Fibroblast of skin of right quadriceps (primary cell): ENCODE measurements at places on chromosomes 4 and X.

GRCh38 chrX:123976706-123977316, 15.3 kb downstream of the STAG2 start:
- DNase-seq: peak; percentile 38

- DNase-seq: no peak
Measured at GRCh38 chrX:134886002-134886596, 104.7 kb upstream of the SMIM10 start.

GRCh38 chr4:17058916-17059741, 160.7 kb upstream of the LDB2 start:
- DNase-seq: peak; percentile 81

GRCh38 chrX:10794203-10794630, 173.8 kb upstream of the MID1 start:
- DNase-seq: no peak

DNA sequence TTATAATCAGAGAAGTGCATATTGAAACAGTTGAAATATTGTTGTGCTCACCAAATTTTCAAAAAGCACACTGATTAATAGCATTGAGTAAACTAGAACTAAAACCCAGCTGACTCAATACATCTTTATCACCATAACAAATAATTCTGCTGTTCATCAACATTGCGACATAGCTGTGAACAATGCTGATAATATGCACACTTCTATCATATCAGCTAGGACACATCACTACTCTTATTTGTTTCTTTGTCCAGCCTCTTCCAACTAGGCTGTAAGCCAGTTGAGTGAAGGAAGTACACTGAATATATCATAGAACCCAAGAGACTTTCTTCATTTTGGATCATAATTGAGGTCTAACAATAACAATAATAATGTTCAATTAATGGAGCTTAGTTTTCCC, 349.7 kb downstream of the IQCM start:
- DNase-seq: no peak

- DNase-seq: peak; percentile 43
Measured at GRCh38 chr4:155552180-155552579, 114.5 kb upstream of the GUCY1A1 start.

DNA sequence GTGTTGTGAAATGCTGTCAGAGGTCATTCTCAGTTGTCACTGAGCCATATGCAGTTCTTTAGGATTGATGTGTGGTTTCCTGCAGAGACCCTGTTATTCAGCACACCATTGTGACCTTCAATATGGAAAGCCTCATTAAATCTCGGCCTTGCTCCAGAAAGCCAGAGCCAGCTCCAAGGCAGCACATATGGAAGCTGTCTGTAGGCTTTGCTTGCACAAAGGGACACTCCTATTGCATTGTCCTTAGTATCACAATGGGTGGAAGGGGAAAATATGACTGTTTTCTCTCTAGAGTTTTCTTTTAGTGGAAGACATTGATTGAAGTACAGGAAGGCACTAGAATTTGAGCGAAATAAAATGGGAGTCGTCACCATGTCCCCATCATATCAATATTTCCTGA, 179.0 kb downstream of the CEP135 start:
- DNase-seq: peak; percentile 15

GRCh38 chrX:72297953-72298730, 7.6 kb downstream of the CITED1 start:
- no peak for DNase-seq

DNA sequence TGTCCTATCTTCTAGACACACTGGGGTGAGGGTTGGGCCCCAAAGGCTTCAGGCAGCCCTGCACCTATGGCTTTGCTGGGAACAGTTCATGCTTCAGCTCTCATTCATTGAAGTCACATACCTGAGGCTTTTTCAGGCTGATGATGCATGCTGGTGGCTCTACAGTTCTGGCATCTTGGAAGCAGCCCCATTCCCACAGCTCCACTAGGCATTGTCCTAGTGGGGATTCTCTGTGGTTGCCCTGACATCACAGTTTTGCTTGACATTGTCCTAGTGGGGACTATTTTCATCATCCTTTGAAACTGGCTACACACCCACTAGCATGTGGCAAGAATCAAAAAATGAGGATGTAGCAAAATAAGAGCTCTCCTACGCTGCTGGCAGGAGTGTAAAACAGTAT, 37.7 kb upstream of the C4orf17 start:
- no peak for DNase-seq

- no peak for DNase-seq
Measured at GRCh38 chr4:19913650-19914049, 338.1 kb upstream of the SLIT2 start.

DNA sequence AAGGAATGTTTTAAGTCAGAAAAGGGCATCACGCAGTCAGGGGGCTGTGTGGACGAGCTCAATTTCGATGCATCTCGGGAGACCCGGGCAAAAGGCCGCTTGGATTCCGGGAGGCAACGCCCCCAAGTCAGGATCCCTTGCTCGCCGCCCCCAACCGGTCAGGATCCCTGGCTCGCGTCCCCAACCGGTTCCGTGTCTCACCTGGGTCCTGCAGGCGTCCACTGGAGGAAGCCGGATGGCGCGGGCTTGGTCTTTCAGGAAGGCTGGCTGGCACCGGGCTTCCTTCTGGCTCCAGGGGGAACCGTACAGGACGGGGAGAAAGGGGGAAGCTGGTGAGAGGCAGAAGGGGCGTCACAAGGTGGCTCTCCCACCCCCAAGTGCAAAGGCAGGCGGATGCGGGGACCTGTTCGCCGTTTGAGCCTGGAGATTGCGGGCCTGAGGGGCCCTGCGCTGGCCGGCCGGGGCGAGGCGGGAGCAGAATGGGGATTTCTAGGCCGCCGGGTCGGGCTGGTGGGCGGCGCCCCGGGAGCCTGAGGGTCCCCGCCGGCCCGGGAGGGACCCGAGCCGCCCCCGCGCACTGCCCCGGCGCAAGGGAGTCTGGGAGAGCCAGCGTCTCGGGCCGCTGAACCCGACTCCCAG, 84.7 kb downstream of the HPRT1 start:
- DNase-seq: peak; percentile 45

DNA sequence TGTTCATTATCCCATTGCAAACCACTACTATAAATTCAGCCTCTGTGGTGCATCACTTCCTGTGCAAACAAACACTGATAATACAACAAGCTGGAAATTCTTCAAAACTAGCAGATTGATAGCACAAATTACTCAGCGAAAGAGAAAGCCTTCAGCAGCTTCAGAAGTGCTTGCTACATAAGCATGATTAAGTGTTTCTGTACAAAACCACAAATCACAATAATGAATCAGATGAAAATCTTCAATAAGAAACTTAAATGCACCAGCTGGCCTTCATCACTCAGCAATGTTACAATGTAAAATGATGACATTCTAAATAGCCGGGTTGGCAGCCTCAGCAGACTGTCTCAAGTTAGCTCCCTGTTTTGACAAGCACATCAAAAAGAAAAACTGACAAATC, 262.2 kb downstream of the SPOCK3 start:
- peak; percentile 37 for DNase-seq

DNA sequence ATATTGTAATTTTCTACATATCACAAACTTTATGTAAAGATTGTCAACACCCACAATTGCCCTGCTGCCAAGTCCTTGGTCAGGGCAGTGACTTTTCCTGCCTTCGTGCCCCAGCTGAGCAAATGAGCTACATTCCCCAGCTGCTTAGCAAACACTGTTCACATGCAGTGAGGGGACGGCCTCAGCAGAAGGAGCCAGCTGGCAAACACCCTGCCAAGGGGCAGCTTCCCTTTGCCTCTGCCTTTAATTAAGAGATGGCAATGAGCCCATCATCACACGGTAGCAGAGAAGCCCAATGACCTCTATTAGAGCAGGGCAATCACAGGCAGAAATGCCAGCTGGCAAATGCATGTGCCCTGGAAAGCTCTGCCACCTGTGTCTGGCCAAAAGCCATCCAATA, 253.4 kb downstream of the EPHA5 start:
- peak; percentile 3 for DNase-seq

- DNase-seq: no peak
Measured at GRCh38 chr4:96936886-96937285, 1097.0 kb downstream of the PDHA2 start.

GRCh38 chrX:46040001-46040400, 505.2 kb downstream of the ZNF674 start:
- no peak for DNase-seq

DNA sequence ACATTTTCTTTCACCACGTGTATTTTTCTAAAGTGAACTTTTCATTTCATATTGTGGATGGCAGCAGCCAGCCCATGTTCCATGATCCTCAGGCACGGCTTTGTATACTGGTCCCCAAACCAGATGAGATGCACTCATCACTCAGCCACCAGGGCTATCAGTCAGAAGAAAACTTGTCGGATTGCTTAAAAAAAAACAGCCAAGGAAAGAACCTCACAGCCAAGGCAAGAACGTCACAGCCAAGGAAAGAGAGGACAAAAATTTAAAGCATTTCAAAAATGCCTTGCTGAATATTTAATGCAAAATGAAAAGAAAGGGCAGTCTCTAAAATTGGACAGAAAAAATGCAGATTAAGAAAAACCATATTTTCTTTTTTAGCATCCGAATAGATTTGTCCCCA, 333.3 kb downstream of the PDGFC start:
- DNase-seq: peak; percentile 66

DNA sequence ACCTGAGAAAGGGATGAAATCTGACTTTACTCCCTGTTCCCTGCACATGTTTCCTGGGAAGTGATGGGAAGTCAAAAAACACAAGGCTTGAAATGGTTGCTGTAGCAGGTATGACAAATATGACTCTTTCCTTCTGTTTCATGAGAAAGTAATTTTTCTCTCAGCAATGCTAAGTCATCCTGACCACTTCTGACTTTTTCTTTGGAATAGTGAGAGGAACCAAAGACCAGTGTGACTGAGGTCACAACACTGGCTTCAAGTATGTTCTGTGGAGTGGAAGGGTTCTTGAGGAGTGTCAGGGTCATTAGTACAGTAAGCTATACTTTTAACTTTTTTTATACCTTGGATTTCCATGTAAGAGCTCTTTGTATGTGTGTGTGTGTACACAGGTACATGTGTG, 225.3 kb downstream of the PPP3CA start:
- no peak for DNase-seq

DNA sequence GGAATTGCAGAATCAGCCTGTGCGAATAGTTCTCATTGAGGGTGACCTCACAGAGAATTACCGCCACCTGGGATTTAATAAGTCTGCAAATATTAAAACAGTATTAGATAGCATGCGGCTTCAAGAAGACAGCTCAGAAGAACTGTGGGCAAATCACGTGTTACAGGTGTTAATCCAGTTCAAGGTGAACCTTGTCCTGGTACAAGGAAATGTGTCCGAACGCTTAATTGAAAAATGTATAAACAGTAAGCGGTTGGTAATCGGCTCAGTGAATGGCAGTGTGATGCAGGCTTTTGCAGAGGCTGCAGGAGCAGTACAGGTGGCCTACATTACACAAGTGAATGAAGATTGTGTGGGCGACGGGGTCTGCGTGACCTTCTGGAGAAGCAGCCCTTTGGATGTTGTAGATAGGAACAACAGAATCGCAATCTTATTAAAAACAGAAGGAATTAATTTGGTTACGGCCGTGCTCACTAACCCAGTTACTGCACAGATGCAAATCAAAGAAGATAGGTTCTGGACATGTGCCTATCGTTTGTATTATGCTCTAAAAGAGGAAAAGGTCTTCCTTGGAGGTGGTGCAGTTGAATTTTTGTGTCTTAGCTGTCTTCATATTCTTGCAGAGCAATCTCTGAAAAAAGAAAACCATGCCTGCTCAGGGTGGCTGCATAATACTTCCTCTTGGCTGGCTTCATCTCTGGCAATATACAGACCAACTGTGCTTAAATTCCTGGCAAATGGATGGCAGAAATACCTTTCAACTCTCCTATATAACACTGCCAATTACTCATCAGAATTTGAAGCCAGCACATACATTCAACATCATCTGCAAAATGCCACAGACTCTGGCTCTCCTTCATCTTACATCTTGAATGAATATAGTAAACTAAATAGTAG, 10.7 kb downstream of the BBS12 start:
- no peak for DNase-seq

- DNase-seq: no peak
Measured at GRCh38 chr4:161005746-161006145, 1158.1 kb downstream of the FSTL5 start.

DNA sequence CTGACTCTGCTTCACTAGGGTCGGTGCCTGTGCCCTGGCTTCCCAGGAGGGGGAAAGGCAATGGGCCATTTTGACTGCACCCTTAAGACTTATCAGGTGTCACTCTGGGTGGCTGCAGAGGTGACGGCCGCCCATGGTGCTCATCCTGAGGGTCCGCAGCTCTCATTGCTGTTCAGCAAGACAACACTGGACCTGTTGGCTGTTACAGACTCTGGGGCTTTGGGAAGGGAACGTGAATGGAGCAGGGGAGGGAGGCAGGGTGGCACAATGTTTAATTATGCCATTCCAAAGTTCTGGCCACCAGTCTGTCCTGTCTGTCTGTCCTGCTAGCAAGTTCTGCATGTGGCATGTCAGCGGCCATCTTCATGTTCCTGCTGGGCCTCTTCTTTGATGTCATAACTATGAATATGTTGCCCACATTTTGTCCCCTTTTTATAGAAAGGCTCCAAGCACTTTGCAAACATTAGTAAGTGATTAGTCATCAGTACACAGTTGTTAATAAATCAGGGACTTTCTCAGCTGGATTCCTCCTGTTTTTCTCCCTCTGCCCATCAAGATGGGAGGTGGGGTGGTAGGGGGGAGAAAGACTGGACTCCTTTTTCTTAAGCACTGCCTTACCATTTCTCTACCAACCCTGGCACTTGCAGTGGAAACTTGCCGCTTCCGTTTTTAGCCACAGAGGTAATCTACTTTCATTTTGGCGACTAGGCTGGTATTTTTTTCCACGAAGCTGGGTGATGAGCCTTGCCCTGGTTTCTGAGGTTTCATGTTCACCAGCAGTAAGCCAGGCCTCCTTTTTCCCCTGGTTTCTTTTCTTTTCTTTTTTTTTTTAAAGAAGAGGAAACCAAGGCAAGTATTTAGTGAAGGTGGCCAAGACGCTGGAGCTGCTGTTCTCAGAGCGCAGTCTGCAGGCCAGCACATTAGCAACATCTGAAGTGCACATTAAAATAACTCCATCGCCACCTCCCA, 88.6 kb upstream of the TRIM2 start:
- DNase-seq: peak; percentile 83

- DNase-seq: peak; percentile 61
Measured at GRCh38 chrX:148380650-148381561, 119.5 kb upstream of the AFF2 start.

DNA sequence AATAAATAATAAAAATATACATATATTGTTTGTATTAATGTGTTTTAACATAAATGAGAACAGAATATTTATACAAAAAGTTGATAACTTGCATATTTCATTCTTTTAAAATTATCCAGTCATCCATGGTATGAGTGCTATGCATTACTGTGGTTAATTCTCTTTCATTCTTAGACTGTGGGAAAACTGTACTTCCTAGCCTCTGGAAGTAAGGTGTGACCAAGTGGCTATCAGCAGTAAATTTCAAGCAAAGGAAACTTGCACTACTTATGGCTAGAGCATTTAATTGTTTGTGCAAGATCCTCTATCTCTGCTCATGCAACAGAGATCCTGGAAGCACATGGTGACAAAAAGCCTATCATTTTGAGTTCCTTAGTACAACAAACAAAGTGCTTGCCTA, 1054.5 kb upstream of the PABPC4L start:
- DNase-seq: peak; percentile 70

DNA sequence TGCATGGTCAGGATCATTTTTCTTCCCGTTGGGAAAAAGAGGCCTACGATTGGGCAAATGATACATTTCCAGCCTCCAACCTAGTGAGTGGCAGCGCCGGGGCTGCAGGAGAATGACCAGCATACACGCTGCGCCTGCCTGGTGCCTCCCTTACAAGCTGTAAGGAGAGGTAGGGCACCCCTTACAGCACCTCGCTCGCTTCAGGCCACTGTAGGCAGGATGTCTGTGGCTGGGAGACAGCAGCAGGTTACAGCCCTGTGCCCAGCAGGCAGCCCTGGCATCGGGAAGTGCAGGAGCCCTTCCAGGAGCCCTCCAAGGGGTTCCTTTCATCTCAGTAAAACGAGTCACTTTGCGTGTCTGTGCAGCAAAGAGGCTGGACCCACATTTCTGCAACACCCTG, 88.4 kb downstream of the EVC start:
- DNase-seq: no peak
